ENCODE measurements at places on chromosomes 16 and 17.

- peaks cover 16% of the 10 kb centered on the region for H3K4me1 ChIP-seq
- no peaks in the 10 kb centered on the region for H3K27me3 ChIP-seq
- H3K27ac ChIP-seq = peak overlapping the region; percentile 56
Measured at GRCh38 chr17:45170931-45171337, 9.3 kb downstream of the HEXIM2 start.

DNA sequence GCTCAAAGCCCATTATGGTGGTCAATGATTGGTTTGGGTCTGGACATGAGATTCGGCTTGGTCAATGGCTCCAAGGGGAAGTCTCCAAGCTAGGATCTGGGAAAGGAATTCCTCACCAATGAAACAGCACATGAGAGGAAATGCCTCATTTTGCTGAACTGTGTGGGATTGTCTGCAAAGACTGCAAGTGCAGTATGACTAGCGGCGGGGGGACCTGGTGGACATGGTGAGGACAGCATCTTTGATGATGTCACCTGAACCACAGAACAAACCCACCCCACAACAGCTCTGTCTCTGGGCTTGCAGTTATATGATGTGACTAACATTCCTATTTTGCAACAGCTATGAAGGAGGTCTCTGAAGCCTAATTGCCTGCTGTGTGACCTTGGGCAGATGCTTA, 50.6 kb upstream of the NKD1 start:
- H3K36me3 ChIP-seq = no peaks in the 10 kb centered on the region
- H3K27ac ChIP-seq = no peak overlapping the region
- H3K27me3 ChIP-seq = peaks cover 1% of the 10 kb centered on the region
- no peak for DNase-seq

DNA sequence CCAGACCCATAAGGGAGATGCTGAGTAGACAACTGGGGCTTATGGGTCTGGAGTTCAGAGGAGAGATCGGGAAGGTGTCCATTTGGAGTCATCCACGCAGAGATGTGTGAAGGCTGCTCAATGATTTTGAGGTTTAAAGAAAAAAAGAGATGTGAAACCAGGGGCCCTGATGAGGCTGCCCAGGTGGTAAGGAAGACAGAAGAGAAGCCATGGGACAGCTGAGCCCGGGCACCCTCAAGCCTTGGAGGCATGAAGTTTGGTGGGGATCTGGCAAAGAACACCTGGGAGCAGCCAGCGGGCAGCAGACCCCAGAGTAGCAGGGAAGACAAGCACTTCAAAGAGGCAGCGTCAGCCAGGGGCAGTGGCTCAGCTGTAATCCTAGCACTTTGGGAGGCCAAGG, 20.8 kb upstream of the MYO15B start:
- no peak overlapping the region for H3K4me3 ChIP-seq
- no peak overlapping the region for H3K27ac ChIP-seq

- no peak for DNase-seq
- peaks cover 19% of the 10 kb centered on the region for H3K4me1 ChIP-seq
- H3K4me3 ChIP-seq = peak overlapping the region; percentile 97
- no peaks in the 10 kb centered on the region for H3K27me3 ChIP-seq
- H3K36me3 ChIP-seq = peaks cover 57% of the 10 kb centered on the region
- H3K27ac ChIP-seq = peak overlapping the region; percentile 99
Measured at GRCh38 chr17:32349503-32349853, 479 bp upstream of the ZNF207 start.

GRCh38 chr16:28180655-28181460, 30.9 kb downstream of the XPO6 start:
- peak overlapping the region; percentile 4 for H3K4me3 ChIP-seq
- H3K27me3 ChIP-seq = no peaks in the 10 kb centered on the region
- H3K4me1 ChIP-seq = peaks cover 63% of the 10 kb centered on the region
- H3K36me3 ChIP-seq = peaks cover 38% of the 10 kb centered on the region
- no peak for DNase-seq

DNA sequence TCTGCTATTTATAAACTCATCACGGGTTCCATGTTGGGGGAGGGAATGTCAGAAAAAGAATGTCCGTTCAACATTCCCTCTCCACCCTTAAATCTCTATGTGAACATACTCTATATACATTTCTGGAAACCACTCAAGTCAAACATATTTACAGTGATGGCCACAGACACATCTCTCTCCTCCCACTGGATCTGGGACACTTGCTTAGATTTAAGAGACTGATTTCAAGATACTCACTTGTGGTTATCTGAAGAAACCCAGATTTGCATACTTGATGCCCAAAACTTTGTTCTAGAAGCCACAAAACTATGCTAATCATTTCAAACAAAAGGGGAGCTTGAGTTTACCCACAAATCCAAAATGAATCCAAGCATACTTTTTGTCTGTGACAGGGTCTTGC, 182.9 kb upstream of the SOX9 start:
- DNase-seq = no peak
- H3K36me3 ChIP-seq = no peaks in the 10 kb centered on the region
- no peaks in the 10 kb centered on the region for H3K27me3 ChIP-seq
- no peak overlapping the region for H3K4me3 ChIP-seq
- H3K4me1 ChIP-seq = no peaks in the 10 kb centered on the region

DNA sequence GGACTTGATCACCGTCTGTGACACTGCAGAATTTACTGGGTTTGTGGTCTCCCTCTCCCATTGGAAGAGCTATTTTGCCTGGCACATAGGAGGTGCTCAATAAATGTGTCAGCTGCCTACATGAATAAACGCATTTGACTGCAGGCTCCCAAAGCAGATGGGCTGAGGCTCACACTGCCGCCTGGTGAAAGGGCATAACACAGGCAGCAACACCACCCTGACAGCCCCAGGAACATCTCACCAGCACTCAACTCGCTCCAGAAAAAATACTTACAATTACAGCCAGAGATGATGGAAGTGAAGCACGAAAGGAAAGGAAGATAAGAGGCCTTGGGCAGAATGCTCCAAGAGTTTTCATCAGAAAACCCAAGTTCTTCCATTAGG, 73.9 kb downstream of the RPH3AL start:
- no peaks in the 10 kb centered on the region for H3K27me3 ChIP-seq
- peaks cover 2% of the 10 kb centered on the region for H3K36me3 ChIP-seq
- DNase-seq = no peak
- no peaks in the 10 kb centered on the region for H3K4me1 ChIP-seq
- H3K27ac ChIP-seq = no peak overlapping the region

- DNase-seq = no peak
- H3K4me1 ChIP-seq = peaks cover 25% of the 10 kb centered on the region
- H3K27me3 ChIP-seq = no peaks in the 10 kb centered on the region
Measured at GRCh38 chr17:59373882-59374495, 42.5 kb downstream of the YPEL2 start.

DNA sequence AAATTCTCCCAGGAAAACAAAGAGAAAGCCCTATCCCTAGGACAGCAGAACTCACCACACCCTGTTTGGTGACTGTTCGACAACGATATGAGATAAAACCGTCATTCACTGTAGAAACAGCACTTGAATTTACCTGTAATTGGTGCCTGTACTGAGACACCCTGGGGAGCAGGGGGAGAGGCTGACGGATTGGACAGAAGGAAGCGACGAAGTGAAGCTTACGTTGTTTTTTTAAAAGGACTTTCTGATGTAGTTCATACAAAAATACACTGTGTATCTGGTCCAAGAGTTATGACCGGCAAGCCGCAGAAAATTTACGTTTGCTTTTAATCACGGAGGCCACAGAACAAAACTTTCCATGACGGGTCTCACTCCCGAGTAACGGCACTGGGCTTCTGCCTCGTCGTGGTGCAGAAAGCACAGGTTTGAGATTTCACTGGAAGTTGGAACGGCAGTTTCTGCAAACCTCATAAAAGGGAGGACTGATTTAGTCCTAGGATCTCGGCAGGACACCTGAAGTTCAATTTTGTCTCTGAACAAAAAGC, 9.7 kb downstream of the NXN start:
- no peak overlapping the region for H3K27ac ChIP-seq
- no peaks in the 10 kb centered on the region for H3K36me3 ChIP-seq
- no peak for DNase-seq

GRCh38 chr16:73473713-73474112, 425.8 kb upstream of the ZFHX3 start:
- H3K4me1 ChIP-seq = no peaks in the 10 kb centered on the region
- no peak overlapping the region for H3K4me3 ChIP-seq
- no peaks in the 10 kb centered on the region for H3K27me3 ChIP-seq

- no peak for DNase-seq
- H3K27me3 ChIP-seq = peaks cover 5% of the 10 kb centered on the region
- peaks cover 17% of the 10 kb centered on the region for H3K4me1 ChIP-seq
- no peaks in the 10 kb centered on the region for H3K36me3 ChIP-seq
- H3K27ac ChIP-seq = no peak overlapping the region
- no peak overlapping the region for H3K4me3 ChIP-seq
Measured at GRCh38 chr17:77802333-77802615, 156.2 kb upstream of the TNRC6C start.

DNA sequence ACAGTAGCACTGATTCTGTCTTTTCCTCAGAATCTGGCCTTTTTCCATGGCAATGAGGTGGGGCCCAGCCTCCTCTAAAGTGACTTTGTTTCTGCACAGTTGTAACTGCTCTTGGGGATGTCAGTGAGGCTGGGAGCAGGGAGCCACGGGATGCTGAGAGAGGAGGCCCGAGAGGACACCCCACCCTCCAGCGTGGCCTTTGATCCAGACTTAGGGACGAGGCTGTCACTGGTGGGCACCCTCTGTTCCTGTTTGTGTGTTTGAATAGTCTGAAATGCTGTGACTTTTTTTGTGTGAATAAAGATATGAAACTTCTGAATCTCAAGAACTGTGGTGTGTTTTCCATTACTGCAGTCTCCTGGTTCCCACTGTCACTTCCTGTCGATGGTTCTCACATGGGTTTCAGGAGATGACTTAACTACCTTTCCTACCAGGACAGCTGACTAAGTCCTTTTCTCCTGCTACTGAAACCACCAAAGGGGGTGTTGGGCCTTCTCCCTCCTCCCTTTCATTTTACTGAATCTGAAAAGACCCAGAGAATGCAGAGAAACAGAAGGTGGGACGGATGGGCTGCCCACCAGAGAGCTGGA, 18.6 kb downstream of the KCTD2 start:
- no peaks in the 10 kb centered on the region for H3K27me3 ChIP-seq

DNA sequence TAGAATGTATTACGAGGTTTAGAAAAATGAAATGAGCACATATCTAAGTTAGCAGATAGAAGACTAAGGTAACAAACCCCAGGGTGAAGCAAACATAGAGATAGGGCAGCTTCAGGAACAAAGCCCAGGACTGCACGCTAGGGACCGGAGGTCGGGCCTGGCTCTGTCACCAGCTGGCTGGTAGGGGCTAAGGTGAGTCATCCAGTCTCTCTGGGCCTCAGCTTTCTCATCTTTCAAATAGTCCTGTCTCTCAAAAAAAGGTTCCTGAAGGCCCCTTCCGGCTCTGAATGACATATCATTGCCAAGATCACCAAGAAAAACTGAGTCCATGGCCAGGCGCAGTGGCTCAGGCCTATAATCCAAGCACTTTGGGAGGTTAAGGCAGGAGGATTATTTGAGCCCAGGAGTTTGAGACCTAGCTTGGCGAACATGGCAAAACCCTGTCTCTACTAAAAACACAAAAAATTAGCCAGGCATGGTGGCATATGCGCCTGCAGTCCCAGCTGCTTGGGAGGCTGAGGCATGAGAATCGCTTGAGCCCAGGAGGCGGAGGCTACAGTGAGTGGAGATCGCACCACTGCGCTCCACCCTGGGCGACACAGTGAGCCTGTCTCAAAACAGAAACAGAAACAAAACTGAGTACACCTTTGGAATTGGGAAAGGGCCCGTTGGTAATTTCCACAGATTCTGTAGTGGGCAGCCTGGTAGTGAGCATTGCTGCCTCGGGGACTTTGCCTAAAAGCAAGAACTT, 26.0 kb downstream of the PKD1L3 start:
- H3K27me3 ChIP-seq = peaks cover 6% of the 10 kb centered on the region
- no peaks in the 10 kb centered on the region for H3K4me1 ChIP-seq
- H3K27ac ChIP-seq = no peak overlapping the region

All from effector memory CD8-positive, alpha-beta T cell (primary cell).